ENCODE measurements at places on chromosomes 12 and 14.
A peak's percentile ranks its signal among the peaks of the same experiment; 100 is the strongest.

GRCh38 chr12:105569886-105570285 lies 239.4 kb downstream of the C12orf75 start:
- peak; percentile 1 for DNase-seq

- no peak for DNase-seq
Observed at GRCh38 chr12:18971932-18972331, 157.6 kb upstream of the PLEKHA5 start.

GRCh38 chr14:100442498-100443490 lies 119.7 kb downstream of the SLC25A47 start:
- no peak for DNase-seq

GRCh38 chr14:64196814-64197411 lies 97.3 kb downstream of the ESR2 start:
- DNase-seq: no peak

GRCh38 chr12:102061096-102061559 lies 663 bp downstream of the WASHC3 start:
- peak; percentile 63 for DNase-seq

- DNase-seq: no peak
Observed at GRCh38 chr12:131076791-131077747, 123.4 kb downstream of the ADGRD1 start.

DNA sequence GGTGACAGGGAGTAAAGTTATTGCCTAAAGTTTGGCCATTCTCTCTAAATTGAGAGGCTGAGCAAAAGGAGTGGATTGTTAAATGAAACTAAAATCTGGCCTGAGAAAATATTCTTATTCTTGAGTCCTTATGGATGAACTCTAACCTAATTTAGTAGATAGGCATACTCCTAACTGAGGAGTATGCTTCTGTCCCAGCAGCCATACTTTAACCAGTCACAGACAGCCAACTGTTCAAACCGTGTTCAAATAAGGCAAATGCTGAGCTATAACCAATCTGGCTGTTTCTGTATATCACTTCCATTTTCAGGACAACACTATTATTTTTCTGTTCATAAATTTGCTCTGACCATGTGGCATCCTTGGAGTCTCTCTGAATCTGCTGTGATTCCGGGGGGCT lies 75.9 kb upstream of the RERGL start:
- no peak for DNase-seq

DNA sequence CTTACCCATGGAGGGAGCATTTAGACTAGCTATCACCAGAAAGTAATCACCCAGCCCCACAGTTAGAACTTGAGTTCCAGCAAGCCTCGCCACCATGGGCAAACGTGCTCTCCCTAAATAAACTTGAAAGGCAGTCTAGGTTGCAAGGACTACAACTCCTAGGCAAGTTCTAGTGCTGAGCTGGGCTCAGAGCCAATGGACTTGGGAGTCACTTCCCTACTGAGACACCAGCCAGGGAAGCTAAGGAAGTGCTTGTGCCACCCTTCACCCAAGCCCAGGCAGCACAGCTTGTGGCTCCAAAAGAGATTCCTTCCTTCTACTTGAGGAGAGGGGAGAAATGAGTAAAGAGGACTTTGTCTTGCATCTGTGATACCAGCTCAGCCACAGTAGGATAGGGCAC lies 57.9 kb downstream of the SLCO1A2 start:
- DNase-seq: no peak

GRCh38 chr12:95759039-95759438 lies 31.5 kb downstream of the NTN4 start:
- no peak for DNase-seq

- DNase-seq: no peak
Observed at GRCh38 chr12:124675881-124676713, 108.7 kb upstream of the NCOR2 start.
